ENCODE measurements at places on chromosomes 5 and 9. TPM values are rescaled to one million over a fixed set of nuclear protein-coding genes. Genes with fewer than 3 reads are reported as not detected.

DNA sequence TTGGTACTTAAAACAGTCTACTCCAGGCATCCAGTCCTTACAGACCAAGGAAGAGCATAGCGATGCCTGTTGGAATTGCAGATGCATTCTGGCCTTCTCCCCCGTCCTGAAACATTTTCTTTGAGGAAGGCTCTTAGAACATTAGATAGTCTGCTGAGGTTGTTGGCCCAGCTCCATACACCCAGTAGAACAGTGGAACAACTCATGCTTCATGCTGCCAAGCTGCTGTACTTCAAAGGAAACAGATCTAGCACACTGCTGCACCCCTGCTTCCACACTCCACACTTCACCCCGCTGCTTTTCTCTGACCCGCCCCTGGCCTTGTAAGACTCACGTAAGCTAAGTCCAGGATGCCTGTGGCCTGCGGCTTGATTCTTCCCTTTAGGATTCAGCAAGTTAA lies 33.4 kb upstream of the NCS1 start:
- peak; percentile 99 for DNase-seq

DNA sequence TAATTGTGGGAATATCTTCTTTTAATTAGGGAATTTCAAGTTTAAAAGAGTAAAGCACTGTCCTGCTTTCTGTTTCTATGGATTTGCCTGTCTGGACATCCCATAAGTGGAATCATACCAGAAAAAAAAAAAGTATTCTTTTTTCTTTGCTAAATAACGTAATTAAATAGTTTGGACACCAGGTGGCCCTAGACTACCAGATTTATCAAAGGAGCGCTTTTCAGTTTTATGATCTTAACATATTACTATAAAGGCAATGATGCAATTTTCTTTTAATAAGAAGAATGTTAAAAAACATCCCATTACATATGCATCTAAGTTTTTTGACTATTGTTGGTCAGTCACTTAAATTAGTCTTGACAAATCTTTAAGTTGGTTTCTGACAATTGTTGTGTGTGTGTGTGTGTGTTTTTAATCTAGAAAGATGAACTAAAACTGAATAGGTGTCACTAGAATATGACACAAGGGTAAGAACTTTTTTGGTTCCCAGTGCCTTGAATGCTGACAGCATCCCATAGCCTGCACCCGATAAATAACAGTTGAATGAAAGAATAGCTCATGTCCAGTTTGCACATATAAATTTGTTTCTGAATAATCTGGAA lies 49.5 kb downstream of the C5orf22 start:
- DNase-seq: peak; percentile 58

- DNase-seq: peak; percentile 97
These were observed 20.6 kb downstream of the TPPP start for GRCh38 chr5:672329-673160.

DNA sequence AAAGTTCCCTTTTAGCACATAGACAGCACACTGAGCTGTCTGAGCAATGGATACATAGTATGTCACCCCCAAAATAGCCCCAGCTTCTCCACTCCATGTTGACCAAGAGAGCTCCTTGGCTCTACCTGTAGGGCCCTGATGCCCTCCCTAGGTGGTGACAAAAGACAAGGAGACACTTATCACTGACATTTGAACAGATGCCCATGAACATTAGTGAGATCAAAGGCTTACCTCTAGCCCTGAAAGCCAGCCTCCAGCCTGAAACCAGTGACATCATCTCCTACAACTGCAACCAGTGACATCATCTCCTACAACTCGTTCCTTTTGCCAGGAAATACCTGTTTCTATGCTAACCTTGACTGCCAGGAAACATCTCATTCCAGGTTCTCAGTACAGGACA lies 122.7 kb downstream of the FSTL4 start:
- peak; percentile 13 for DNase-seq

DNA sequence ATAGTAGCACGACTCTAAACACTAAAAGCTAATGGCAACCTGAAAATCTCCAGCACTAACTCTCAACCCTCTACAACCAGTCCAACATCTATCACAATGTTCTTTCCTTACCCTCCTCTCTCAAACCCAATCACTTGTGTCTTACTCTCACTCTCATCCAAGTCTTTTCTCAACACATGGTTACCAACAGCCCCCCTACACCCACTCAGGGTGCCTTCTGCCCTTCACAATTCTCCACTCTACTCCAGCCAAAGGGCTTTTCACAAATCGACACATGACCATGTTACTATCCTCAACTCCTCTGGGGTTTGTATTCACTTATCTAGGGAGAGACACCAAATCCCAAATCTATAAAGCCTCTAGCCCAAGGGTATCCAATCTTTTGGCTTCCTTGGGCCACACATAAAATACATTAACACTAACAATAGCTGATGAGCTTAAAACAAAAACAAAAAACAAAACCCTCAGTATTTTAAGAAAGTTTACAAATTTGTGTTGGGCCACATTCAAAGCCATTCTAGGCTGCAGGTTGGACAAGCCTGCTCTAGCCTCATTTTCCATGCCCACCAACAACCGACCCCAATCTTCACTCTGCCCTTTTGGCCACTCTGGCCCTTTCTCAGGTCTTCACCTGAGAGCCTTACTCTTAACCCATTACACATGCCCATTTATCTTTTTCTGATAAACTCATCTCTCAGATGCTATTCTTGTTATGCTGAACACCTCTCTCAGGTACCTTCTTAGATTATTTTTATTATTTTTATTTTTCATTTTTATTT lies 11.7 kb downstream of the HSPA9 start:
- DNase-seq: no peak

- DNase-seq: no peak
These were observed 104.7 kb upstream of the PRRC1 start for GRCh38 chr5:127412698-127413097.

DNA sequence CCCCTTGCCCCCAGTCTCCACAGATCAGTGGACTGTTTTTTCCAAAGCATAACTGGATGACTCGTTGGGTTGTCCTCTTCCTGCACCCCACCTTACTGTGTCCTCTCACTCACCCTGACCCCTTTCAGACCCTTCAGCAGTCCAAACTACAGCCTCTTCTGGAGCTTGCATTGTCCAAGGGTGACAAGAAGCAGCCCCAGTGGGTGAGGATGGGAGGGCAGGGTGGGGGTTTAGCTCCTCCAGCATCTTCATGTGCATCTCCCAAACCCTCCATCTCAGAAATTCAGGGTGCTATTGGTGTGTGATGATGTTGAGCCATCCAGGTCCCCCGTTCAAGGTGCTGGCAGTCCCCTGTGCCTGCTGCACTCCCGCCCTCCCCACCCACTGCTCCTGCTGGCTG lies 62.4 kb upstream of the COL15A1 start:
- DNase-seq: no peak

DNA sequence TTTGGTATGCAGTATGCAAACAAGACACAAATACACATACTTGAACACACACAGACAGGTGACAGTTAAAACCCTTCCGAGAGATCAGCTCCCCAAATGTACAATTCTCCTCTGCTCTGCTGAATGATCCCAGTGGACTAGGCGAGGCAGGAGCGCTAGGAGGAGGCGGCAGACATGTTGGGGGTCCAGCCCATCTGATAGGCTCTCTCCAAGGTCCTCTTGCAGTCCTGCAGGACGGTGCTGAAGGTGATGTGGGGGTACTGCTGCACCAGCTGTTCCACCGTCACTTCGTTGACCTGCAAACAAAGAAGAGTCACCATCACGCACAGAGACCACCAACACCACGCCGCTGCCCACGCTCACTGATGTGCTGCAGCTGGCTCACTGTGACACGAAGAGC lies 190.8 kb upstream of the EFNA5 start:
- no peak for DNase-seq

DNA sequence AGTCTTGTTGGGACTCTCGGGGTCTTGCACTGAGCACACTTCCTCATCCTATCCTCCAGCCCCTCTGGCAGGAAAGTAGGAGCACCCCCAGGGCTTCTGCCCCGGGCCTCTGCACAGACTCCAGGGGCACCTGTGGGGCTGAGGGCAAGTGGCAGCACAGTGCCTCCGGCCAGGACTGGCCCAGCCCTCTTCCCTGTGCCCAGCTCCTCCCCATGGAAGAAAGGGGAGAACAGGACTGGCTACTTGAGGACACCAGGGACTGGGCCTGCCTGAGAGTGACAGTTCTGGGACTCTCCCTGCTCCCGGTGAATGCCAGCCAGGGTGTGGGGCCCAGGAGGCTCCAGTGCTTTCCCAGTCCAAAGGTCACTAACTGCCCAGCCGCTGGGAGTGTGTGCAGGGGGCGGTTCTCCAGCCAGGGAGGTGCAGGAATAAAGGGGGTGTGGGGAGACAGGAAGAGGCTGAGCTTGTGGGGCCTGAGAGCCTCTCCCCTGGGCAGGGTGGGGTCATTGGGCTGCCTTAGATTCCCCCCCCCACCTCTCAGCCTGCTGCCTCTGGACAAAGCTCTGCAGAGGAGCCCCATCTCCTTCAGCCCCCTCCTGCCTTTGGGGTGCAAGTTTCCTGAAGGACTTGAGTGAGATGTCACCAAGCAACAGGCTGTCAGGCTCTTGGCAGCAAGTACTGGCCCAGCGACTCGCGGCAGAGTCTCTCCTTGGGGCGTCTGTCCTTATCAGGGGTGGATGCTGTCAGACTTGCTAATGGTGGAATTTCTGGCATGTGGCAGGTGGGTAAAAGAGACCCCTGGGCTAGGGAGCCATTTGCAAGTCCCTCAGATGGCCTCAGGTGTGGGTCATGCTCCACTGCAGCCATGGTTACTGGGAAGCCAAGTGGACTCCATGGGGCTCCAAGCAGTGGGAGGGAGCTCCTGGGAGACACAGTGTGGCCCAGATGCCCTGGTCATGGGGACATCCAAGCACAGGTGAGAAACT lies 19.1 kb upstream of the JADE2 start:
- peak; percentile 89 for DNase-seq

DNA sequence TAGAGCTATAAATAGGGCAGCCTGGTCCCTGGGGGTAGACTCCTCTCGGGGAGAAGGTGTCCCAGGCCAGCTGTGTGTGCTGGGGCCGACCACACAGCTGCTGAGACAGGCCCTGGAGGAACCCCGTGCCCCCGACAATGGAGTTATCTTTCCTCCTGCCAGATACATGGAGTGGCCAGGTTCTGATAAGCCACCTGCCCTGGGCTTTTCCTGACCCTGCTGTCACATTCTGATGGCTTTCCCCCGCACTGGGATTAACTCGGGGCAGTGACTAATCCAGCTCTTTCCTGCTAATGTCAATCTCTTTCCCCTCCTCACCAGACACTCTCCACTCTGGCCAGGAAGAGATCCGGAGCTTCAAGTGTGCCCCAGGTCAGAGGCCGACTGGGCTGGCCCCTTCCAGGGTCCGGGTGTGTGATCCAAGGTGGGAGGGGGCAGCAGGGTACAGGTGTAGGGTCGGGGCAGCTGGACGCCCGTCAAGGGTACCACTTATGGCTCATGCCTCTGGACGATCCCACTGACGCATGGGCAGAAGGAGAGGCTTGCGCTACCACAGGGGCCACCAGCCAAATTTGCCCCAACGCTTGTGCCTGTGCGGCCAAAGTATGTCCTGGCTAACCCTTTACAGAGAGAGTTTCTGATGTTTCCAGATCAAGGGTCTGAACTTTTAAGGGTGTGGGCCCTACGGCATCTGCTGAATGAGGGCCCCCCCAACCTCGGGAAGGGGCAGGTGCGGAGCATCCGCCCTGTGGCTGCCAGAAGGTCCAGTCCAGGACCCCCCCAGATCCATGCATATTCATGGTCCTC lies 20.6 kb upstream of the COL5A1 start:
- DNase-seq: peak; percentile 39

- DNase-seq: no peak
These were observed 1043.2 kb downstream of the CDH9 start for GRCh38 chr5:25995209-25995608.

DNA sequence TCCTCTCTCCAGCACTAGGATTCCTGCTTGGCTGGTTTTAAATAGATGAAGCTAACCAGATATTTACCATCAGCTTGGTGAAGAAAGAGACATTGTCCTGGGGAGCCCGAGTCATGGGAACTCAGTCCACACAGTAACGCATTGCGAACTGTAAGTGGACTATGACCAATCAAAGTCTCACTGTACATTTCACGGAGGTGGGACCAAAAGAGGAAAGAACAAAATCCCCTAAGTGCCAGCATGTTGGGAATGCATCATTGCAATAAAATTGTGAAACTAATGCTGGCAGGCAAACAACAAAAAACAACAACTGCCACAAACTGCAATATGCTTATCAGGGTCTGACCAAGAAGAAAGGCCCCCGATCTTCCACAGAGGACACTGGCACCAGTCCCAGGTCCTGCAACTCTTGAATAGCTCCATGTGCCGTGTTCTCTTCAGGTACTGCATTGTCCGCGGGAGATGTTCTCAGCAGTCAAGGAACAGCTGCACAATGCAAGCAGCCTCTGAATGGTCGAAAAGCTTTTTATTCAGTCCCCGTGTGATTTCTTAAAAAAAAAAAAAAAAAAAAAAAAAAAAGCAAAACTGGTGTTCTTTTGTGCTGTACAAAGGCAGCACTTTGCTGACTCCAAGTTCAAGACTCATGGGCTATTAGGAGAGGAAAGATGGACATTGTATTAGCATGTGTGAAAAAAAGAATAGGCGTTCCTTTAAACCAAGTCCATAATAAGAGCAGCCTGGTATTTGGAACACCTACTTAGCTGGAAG lies 38.1 kb downstream of the SEMA6A start:
- DNase-seq: no peak

GRCh38 chr9:133857639-133858038 lies 119.5 kb upstream of the SARDH start:
- DNase-seq: no peak

- DNase-seq: no peak
These were observed 76.7 kb downstream of the FGF1 start for GRCh38 chr5:142609142-142609541.

DNA sequence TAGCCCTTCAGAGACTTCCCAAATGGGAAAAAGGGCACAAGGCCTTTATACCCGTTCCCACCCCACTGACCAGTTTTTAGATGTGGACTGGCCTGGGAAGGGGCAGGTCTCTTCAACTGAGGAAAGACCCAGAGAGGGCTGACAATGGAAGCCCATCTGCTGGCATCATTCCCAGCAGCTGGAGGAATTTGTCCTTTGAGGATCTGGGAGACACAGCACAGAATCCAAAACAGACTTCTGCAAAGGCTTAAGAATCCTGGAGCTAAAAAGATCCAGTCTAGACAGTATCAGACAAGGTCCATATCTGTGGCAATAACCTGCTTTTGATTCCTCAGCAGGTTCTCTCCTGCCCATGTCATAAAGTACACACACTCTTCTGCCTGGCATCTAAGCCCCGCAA lies 329.2 kb downstream of the TMEM167A start:
- no peak for DNase-seq

- DNase-seq: no peak
These were observed 174.7 kb downstream of the NFIB start for GRCh38 chr9:14139287-14139686.

Gene LSM11
- 5.1 TPM for total RNA-seq

Gene EGFL7
- 18.0 TPM for total RNA-seq

Gene NUTM2F
- not detected for total RNA-seq

Gene SAXO1
- total RNA-seq: 0.10 TPM

Gene NR6A1
- 1.4 TPM for total RNA-seq

Gene PHYHD1
- total RNA-seq: not detected

Gene OGN
- total RNA-seq: not detected

Gene OMD
- not detected for total RNA-seq

Gene ZNF883
- 8.1 TPM for total RNA-seq

Gene EIF4E1B
- total RNA-seq: not detected

Gene CTXN3
- total RNA-seq: not detected

Gene PCDHB2
- 2.1 TPM for total RNA-seq
